ENCODE measurements at places on chromosomes 1 and 21. TPM values are rescaled to one million over a fixed set of nuclear protein-coding genes. Genes with fewer than 3 reads are reported as not detected.

The TLCD4 gene
- 0.03 TPM for total RNA-seq

The IL19 gene
- total RNA-seq = not detected

The KCNA3 gene
- 68.4 TPM for total RNA-seq

The SIK1 gene
- total RNA-seq = 25.9 TPM

DNA sequence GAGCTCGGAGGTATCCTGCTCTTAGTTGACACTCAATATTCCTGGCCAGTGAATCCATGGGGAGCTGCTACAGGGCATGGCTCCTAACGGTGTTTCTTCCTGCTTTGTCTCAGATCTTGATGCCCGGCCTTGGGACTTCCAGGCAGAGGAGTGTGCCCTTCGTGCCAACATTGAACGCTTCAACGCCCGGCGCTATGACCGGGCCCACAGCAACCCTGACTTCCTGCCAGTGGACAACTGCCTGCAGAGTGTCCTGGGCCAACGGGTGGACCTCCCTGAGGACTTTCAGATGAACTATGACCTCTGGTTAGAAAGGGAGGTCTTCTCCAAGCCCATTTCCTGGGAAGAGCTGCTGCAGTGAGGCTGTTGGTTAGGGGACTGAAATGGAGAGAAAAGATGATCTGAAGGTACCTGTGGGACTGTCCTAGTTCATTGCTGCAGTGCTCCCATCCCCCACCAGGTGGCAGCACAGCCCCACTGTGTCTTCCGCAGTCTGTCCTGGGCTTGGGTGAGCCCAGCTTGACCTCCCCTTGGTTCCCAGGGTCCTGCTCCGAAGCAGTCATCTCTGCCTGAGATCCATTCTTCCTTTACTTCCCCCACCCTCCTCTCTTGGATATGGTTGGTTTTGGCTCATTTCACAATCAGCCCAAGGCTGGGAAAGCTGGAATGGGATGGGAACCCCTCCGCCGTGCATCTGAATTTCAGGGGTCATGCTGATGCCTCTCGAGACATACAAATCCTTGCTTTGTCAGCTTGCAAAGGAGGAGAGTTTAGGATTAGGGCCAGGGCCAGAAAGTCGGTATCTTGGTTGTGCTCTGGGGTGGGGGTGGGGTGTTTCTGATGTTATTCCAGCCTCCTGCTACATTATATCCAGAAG, 16.7 kb downstream of the ALX3 start:
- no peak overlapping the region for H3K4me3 ChIP-seq
- peaks cover 6% of the 10 kb centered on the region for H3K36me3 ChIP-seq
- no peaks in the 10 kb centered on the region for H3K4me1 ChIP-seq
- DNase-seq = peak; percentile 79
- H3K27ac ChIP-seq = no peak overlapping the region

GRCh38 chr1:92306020-92306419, 7.2 kb downstream of the RPAP2 start:
- H3K4me1 ChIP-seq = peaks cover 5% of the 10 kb centered on the region
- no peaks in the 10 kb centered on the region for H3K27me3 ChIP-seq
- H3K27ac ChIP-seq = no peak overlapping the region
- peaks cover 20% of the 10 kb centered on the region for H3K36me3 ChIP-seq
- DNase-seq = no peak
